NCI-H524 (cell line): ENCODE measurements at places on chromosomes 4 and X.
A peak's percentile ranks its signal among the peaks of the same experiment; 100 is the strongest.

DNA sequence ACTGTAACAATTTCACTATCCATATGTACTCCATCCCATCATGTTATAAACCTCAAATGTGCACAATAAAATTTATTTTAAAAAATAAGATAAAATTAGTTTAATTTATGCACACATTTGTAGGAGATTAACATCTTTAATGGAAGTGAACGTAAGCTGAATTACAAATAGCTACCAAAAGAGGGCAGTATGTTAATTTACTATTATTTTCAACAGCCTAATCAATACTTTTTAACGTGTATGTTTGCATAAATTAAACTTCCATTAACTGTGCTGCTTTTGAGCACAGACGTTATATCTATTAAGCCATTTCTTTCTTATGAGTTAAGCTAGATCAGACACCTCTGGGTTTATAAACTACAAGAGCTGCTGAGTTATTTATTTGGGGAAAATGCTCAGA, 56.5 kb upstream of the PHKA2 start:
- DNase-seq, result no peak

GRCh38 chrX:97563531-97564133, 679.9 kb downstream of the RPA4 start:
- DNase-seq, result peak; percentile 66

DNA sequence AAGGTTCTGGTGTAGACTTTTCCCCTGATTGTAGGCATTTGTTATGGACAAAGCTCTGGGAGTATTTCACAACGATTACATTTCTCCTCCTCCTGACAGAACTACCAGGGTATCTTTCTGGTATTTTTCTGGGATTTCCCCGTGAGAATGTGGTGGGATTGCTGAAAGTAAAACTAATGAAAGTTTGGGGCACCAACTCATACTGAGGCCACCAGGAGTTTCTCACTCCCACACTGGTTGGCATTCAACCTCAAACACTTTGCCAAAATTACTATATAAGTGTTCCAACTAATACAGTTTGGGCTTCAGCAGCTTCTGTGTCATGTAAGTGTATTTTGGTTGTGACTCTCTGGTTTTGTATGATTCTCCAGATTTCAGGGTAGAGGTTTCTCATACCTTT, 855.1 kb downstream of the GLUD2 start:
- no peak for DNase-seq

- no peak for DNase-seq
These were observed 81.1 kb downstream of the CT47B1 start for GRCh38 chrX:120794525-120794975.

DNA sequence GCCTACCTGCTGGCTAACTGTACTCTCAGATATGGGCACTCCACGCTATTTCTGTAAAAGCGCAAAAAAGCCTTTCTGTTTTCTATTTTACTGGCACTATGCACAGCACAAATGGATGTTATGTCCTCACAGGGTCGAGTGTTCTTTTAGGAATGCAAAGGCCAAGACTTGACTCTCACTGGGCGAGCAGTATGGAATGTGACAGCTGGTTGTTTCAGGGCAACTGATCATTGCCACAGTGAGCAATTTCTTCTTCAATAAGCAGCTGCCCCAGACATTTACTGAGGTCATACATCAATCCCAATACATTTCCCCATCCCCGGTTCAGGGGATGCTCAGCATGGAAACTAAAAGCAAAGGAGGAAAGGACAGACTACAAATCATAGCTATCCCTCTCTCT, 58.2 kb downstream of the PDE5A start:
- DNase-seq, result no peak

- DNase-seq, result no peak
These were observed 321.7 kb downstream of the ANK2 start for GRCh38 chr4:113371111-113371510.

DNA sequence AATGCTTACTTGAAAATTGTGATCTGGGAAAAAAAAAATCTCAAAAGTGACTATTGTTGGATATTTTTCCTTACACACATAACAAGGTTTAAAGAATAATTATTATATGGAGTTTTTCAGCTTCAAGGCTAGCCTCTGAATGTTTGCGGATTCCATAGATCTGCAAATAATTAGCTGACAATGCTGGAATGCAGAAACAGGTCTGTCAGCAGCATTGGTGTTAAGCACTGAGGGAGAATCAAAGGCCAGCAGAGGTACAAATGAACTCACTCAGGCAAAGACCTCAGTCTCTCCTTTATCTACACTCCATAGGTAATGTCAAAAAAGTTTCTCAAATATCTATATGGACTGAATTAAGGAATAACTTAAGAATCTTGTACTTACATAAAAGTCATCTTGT, 35.1 kb downstream of the SMIM31 start:
- DNase-seq, result no peak

DNA sequence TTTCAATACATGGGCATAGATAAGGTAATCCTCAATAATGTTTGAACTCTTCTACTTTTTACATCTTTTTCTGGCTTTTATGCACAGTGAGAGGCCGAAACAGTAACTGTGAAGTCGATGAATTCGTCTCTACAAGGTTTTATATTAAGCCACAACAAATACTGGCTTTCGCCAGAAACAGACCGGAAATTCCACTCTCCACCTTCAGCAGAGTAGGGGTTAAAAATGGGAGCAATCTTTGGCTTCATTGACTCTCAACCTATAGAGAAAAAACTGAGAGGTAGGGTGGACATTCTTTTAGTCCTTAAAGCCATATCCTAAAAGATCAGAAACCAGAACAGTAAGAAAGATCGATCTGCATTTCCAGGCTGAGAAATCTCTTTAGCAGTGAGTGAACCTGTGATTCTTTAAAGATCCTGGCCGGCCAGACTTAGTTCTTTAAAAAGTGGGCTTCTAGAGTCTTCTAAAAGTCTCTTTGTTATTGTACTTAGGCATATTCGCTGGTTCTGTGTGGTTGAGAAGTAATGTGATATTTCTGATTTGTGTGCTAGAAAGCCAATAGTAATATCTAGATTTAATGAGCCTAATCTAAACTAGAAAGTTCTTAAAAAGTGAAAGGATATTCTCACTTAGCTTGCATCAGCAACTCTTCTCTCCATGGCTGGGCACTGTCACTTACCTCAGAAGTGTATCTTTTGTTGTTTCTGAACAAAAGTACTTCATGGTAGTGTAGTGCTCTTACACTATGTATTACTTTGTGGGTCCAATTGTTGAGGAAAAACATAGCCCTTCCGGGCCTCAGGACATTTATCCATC, 2.0 kb downstream of the HSPA4L start:
- no peak for DNase-seq

- DNase-seq, result no peak
These were observed 202.6 kb upstream of the BCOR start for GRCh38 chrX:40300286-40300890.

- no peak for DNase-seq
These were observed 49.4 kb downstream of the C4orf46 start for GRCh38 chr4:158622251-158622650.

DNA sequence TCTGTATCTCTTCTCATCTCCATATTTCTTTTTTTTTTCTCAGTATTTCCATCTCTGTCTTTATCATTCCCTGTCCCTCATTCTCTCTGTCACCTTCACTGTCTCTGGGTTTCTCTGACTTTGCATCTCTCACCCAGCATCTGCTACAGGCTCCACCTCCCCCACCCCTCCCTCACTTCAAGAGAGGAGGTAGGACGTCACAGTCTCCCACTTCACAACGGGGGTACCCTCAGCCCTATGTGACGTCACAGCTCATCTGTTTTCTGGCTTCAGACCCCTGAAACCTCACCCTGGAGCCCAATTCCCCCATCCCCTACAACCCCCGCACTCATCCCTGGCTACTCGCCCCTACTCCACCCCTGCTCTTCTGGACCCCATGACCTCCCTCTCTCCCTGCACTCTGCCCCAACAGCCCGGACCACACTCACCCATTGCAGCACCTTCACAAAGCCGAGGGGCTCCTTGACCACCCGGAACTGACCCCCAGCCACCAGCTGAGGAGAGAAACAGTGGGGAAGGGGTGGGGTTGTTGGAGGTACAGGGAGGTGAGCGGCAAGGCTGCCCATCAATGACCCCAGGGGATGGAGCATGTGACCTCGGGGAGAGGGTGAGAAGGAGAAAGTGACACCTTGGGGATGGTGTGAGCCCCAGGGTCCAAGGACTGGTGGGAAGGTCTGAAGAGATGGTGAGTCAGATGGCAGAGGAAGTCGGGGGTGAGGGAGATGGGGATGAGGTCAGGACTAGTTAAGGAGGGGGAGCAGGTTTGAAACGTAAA, 1.3 kb downstream of the SYP start:
- no peak for DNase-seq

DNA sequence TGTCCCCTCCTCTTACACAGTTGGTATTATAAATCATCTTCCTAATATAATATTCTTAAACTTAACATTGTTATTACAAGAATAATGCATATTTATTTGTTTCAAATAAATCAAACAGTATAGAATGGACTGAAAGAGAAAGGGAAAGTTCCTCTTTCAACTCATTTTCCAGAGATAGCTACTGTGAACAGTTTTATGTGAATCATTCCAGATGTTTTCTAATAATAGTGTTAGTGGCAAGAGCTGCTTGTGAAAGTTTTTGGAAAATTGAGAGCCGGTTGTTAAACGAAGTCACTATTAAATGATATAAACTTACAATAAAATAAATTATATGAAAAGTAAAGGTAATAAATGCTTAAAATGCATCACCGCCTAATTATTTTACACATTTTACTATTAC, 14.6 kb downstream of the TMSB4X start:
- no peak for DNase-seq

- no peak for DNase-seq
These were observed 29.0 kb downstream of the CLOCK start for GRCh38 chr4:55517526-55518229.

DNA sequence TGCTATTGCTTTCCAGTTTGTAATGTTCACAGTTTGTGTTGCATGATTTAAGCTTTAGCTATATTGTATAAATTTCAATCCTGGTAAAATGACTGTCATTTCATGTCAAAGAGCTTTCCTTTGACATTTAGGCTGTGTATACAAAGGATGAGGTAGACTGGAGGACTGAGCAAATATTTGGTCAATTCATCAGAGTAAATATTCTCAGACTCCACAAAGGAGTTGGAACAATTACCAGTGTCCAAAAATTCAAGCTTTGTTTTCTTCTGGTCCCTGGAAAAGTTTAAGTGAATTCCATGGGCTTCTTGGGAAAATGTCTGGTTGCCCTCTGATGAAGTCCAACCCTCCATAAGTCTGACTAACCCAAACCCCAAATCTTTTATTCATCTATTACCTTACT, 682.4 kb downstream of the DACH2 start:
- DNase-seq, result no peak

- no peak for DNase-seq
These were observed 151.3 kb downstream of the USP46 start for GRCh38 chr4:52507774-52508173.

DNA sequence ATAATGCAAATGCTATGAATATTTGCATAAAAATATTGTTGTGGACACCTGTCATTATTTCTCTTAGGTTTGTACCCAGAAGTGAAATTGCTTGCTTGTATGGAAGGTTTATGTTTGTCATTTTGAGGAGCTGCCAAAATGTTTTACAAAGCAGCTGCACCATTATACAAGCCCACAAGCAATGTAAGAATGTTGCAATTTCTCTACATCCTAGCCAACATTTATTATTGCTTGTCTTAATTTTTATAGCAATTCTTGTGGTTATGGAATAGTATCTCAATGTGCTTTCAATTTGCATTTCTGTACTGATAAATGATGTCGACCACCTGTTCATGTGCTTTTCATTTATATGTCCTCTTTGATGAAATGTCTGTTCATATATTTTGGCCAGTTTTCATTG, 18.7 kb upstream of the RBMX start:
- no peak for DNase-seq

DNA sequence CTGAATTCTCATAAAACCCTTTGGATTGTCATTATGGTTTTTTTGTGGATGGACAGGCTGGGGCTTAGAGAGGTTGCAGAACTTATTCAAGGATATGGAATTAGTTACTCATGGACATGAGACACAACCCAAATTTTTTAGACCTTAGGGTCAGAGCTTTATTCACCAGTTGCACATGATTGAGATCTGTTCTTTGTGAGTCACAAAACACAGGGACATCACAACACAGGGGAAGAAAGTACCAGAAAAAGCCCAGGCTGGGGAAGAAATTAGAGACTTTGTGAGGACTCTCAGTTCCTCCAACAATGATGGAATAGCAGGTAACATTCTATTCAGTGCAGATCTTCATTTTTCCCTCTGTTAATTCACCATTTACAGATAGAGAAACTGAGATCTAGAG, 602.4 kb upstream of the CPEB2 start:
- no peak for DNase-seq

DNA sequence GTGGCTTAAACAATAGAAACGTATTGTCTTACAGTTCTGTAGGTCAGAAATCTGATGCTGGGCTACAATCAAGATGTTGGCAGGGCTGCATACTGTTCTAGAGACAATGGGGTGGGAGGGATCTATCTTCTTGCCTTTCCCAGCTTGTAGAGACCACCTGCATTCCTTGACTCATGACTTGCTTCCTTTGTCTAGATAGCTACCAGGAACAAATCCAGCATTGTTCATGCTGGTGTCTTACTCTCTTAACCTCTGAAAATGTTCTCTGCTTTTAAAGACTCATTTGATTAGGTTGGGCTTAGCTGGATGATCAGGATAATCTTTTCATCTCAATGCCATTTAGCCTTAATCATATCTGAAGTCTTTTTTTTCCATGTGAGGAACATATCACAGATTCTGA, 169.0 kb downstream of the ZNF330 start:
- DNase-seq, result no peak
